C1 segment of cervical spinal cord (tissue), 14 donors: ENCODE measurements at places on chromosomes 16 and 17.

- no peak for DNase-seq
Observed at GRCh38 chr17:10623737-10624338, 33.3 kb downstream of the MYH3 start.

GRCh38 chr16:56057151-56057550 is 134.1 kb upstream of the GNAO1 start:
- DNase-seq, result no peak

DNA sequence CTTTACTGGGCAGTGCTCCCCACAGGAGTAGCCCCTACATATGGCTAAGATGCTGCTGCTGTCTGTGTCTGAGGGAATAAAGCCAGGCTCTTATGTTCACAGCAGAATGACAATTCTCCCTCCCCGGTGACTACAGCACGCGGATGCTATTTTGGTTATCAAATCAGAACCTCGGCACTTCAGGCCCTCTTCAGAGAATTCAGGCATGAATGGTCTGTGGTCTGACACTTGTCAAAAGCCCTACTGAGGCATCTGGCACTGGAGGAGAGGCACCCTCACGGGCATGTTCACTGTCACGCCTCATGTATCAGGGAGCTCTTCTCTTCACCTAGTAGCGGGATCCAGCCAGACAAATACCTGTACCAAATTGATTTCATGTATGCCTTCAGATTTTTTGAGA is 30.4 kb downstream of the KIAA0513 start:
- DNase-seq, result no peak

DNA sequence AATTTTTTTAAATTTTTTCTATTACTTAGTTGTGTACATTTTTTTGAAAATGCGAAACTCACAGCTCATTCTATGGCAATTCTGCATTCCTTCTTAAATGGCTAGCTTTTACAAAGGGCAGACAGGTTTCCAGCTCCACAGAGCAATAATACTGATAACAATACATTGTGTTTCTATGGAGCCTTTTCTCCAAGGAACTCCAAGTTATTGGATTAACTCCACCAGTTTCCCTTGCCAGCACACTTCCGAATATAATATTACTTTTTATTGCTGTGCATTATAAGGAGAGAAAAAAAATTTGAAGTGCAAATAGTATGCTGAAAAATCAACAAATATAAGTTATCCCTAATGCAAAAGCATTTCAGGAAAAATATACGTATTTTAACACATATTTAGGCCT is 127.5 kb upstream of the PSMD7 start:
- no peak for DNase-seq

DNA sequence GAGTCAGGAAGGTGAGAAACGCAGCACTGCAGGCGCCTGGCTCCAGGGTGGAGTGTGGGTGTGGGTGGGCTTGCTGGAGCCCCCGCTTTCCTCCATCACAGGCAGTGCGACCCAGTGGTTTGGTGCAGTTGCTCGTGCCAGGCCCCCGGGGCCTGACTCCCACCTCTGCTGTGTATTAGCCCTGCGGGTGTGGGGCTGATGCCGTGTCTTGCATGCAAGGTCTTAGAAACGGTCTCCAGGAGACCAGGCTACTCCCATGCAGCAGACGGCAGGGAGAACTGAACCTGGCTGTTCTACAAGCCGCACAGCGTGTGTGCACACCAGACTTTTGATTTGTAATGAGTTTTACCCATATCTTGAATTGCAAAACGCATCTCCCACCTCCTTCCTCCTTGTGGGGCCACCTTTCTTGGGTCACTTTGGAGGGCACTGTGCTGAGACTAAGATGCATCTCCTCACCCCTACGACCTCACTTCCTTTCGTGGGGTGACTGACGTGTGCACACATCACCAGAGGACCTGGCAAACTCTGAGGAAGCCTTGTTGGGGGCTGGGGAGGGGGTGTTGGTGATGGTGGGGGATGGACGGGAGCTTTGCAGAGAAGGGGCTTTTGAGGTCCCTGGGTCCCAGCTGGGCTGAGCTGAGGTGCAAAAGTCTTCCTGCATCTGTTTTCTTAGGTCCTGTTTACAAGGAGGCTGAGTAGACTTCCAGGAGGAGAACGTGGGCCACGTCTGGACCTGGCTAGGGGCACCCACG is 101.8 kb upstream of the TNRC6C start:
- DNase-seq, result no peak

- DNase-seq, result no peak
Observed at GRCh38 chr17:62696256-62696655, 68.8 kb downstream of the MRC2 start.

DNA sequence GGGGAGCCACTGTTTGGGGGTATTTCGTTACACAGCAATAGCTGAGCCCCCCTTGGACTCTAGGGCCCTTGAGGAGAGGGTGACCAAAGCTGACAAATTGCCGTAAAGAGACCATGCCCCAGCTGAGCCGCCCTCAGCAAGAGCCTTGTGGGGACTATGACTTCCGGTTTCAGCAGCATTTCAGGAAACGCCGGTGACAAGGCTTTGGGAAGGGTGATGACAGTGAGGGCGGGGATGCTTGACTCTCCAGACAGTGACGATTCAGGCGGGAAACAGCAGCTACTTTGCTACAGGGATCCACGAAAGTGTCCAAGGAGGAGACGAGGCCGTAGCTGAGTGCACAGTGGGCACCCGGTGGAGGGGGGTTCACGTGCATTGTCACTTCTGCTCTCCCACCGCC is 360.8 kb downstream of the C16orf95 start:
- DNase-seq, result no peak

DNA sequence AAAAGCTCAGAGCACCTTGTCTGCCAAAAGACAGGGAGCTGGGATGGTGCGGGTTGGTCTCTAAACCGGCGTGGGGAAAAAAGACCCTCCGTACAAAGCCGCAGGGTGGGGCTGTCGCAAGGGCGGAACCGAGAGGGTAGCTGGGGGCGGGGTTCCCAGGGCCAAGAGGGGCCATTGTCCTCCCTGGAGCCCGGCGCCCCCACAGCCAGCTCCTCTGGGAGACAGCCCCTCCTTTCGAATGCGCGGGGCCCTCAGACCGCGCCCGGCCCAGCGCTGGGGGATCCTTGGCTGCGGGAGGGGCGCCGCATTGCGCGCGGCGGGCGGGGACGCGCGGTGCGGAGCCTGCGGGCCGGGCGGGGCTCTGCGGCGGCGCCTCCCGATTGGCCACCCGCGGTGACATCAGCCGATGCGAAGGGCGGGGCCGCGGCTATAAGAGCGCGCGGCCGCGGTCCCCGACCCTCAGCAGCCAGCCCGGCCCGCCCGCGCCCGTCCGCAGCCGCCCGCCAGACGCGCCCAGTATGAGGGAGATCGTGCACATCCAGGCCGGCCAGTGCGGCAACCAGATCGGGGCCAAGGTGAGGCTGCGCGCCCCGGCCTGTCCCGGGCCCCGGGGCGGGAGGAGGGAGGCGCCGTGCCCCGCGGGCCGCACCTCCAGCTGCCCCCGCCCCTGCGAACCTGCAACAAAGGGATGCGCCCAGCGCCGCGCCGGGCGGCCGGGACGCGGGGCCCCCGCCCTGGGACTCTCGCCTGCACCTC is at the start of gene TUBB3:
Gene TUBB3 (plus strand): TSS at position 459 of the 756 bp plus-strand sequence. CDS start 60 bp downstream, at position 519.
- DNase-seq, result peak; percentile 14

- DNase-seq, result no peak
Observed at GRCh38 chr16:380762-381011, 1.1 kb downstream of the PGAP6 start.

GRCh38 chr17:42797067-42798007 is 1.2 kb downstream of the COA3 start:
- no peak for DNase-seq

DNA sequence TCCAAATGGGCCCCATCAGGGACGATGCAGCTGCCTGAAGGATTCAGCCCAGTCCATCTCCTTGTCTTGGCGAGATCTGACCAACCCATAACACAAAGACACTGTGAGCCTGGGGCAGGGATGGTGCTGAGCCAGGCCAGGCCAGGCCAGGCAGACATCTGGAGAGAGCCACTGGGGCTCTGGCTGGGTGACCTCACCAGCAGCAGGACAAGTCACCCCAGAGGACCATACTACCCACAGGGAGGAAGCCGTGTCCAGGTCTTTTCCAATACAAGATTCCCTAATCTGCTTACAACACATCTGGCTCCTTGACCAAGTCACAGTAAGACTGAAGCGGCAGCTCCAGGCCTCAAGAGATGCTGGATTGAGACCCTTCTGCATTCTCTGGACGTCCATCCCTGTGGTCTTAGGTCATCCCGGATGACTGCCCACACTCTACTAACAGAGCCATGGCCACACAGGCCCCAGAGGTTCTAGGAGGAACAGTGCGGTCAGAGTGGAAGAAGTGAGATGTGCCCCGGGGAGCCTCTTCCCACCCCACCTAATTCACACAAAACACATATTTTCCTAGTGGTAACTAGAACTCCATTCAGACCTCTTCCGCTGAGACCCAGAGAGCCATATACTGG is 81.8 kb upstream of the RCVRN start:
- peak; percentile 7 for DNase-seq

- no peak for DNase-seq
Observed at GRCh38 chr17:64138441-64138840, 8.5 kb upstream of the ERN1 start.

DNA sequence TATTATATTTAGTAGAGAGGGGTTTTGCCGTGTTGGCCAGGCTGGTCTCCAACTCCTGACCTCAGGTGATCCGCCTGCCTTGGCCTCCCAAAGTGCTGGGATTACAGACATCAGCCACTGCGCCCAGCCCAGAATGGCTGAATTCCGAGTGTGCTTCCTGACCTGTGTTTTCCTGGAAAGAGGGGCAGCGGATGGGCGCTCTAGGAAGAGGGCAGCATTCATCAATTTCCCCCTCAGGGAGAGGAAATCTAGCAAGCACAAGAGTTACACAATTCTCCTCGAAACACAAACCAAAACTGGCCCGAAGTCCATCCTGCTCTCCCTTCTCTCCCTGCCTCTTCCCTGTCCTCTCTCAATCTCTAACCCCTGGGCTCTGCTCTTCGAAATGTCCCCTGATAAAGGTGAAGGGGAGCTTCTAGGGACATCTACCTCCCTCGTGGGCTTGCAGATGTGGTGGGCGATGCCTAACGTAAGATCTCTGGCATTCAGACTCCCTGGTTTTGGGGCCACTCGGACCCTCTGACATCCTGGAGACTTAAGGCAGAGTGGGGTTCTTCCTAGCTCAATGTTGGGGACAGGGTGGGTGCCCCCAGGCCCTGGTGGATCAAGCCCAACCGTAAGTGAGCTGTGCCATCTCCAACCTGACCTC is 1.0 kb downstream of the IL27 start:
- DNase-seq, result no peak

GRCh38 chr16:17277981-17278381 is 192.8 kb downstream of the XYLT1 start:
- peak; percentile 7 for DNase-seq

DNA sequence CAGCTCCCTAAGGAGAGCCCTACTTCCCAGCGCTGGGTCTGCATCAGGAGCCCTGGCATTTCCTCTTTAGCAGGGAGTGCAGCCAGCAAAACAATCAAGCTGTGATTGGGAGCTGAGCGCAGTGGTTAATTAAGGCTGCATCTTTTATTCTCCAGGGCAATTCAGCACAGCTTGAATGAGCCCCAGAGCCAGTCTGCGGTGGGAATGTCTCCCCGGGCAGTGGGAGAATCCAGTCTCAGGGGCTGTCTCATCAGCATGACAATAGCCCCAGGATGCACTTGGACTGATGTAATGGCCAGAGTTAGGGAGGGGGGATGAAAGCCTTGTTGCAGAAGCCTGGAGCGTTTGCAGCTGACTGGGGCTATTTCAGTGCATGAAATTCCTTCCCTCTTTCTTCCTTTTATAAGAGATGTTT is 292.6 kb upstream of the SOX9 start:
- DNase-seq, result peak; percentile 10

DNA sequence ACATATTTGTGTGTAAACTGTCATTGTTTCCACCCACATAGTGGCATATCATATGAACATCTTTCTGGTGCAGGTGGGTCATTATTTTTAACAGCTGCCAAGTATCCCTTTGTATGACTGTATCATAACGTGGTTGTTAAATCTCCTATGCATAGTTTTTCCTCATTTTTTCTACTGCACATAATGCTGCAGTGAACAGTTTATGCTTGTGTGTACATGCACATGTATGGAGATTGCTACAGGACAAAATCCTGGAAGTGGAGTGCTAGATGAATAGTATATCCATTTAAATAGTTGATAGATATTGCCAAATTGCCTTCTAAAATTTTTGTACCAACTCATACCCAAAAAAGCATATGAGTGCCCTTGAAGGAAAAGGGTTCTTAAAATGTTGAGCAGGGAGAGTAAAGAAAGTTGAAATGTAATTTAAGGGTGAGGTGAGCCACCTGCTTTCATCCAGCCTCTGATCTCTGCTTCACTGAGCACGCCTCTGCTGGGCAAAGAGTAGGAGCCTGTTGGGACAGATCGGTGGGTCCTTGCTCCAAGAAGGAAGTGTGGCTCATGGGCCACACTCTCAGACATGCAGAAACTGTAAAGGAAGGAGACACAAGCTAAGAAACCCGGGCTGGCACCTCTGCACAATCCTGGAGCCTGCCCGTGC is 55.3 kb downstream of the HLF start:
- DNase-seq, result no peak

DNA sequence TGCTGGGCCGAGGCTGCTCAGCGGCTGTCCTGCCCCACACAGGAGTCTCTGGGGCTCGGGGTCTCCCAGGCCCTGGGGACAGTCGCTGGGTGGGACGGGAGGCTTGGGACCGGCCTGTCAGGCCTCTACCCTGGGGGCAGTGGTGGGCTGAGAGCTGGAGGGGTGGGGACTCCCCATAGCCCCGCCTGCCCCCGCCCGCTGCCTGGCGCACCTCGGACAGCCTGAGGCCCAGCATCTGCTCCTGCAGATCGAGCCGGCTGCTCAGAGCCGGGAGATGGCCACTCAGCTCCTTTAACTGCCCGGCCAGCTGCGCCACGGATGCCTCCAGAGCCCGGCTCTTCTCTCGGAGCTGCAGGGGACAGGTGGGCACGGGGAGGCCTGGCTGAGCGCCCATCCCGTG is 6.7 kb downstream of the PERCC1 start:
- no peak for DNase-seq

DNA sequence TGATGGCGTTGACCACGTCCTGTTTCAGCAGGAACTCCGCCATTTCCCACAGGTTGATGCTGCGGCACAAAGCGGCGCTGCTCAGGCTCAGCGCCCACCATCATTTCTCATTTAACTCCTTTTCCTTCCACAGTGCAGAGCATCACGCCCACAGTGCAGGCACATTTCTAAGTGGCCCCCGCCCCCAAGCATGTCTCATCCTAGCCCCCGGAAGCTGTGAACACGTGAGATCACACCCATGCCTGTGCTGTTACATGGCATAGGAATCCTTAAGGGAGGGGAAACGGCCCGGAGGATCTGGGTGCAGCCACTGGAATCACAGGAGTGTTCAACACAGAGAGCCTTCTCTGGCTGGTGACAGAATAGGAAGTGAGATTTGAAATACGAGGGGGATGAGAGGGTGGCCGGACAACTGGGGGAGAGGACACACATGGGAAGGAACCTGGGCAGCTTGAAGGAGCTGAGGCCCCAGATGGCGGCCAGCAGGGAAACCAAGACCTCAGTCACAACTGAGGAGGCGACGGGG is 4.7 kb downstream of the NAGPA start:
- no peak for DNase-seq
